ENCODE measurements at places on chromosomes 1 and 21.

DNA sequence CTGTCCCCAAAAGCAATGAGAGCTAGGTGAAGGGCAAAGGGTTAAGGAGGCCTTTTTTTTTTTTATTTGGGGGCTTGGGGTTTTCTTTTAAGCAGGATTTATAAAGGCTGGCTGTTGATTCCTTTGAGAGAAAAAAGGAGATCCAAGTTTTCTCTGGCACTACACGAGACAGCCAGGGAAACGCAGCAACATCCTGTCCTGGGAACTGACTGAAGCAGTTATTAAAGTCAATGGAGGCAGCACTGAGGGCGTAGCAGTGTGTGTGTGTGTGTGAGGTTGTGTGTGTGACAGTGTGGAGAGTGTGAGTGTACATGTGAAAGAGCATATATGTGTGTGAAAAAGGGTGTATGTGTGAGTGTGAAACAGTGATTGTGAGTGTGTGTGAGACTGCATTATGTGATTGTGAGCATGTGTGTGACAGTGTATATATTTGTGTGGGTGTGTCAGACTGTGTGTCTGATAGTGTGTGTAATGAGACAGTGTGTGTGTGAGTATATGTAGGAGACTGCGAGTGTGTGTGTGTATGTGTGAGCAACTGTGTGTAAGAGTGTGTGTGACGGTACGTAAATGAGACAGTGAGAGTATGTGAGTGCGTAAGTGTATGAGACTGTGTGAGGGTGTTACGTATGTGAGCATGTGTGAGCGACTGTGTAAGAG lies 65.9 kb upstream of the TIAM1 start:
- no peak for DNase-seq

DNA sequence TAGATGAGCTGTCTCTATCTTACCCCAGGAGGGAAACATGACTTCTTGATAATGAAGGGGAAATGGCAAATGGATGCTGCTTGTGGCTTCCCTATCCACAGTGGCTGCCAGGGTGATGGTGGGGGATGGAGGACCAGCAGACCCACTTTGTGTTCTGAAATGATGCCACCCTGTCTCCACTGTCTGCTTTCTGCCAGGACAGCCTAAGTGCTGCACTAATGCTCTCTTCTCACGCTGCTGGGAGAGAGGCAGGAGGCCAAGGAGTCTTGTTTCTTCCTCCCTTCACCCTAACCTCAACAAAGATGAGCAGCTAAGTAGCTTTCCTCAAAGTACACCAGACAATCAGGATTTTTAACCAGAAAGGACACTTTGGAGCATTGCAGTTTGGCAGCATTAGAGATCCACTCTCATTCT lies 36.6 kb downstream of the XCL1 start:
- DNase-seq, result no peak

DNA sequence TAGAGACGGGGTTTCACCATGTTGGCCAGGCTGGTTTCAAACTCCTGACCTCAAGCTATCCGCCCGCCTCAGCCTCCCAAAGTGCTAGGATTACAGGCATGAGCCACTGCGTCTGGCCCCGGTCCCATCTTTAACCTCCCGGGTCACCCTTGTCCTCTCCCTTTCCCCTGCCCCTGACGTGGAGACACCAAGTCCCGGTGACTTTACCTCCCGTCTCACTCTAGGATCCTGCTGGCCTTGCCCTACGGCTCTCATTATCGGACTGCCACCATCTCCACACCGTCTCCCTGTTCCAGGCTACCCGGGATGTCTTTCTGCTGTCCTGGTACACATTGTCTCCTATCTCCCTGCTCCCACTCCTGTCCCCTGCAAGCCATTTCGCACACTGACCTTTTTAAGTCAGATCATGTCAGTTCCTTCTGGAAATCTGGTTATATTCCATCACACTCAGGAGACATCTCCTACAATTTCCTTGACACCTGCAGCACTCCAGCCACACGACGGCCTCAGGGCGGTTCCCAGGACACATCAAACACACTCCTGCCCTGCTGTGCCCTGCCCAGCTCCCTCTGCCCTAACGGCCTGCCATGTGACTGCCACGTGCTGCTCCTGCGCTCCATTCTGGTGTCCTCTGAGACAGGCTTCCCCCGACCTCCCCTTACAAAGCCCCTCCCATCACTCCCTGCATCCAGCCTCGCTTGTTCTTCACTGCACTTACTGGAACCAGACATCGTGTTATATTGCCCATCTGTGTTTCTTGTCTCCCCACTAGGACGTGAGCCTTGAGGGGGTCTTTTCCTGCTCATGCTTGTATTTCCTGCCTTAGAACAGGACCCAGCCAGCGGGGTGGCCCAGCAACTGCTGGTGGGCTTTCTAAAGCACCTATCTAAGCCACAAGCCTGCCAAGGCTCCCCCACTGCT lies 32.7 kb downstream of the TTC39A start:
- DNase-seq, result no peak

DNA sequence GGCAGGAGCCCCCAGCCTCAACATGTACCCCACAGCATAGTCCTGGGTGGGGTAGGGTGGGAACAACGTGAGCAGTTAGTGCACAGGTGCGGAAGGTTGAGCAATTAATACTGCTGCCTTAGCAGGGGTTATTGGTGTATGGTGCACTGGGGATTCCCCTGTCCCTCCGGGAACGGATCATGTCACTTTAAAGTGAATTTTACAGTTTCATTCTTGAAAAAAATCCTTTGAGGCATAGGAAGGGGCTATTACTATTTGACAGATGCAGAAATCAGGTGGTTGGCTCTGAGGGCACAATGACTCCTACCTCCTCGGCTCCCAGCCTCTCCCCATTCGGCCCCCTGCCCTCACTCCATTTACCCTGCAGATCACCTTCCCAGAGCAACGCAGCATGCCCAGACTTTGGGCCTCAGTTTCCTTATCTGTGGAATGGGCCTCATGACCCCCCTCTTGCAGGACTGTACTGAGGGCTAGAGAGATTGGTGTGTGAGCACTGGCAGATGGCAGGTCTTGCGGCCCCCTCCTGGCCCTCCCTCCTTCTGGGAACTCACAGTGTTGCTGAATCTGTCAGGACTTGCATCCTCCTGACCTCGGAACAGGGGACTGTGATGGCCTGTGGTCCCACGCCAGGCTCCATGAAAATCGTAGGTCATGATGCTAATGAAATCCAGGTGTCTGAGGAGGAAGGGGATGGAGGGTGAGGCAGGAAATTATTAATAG lies 5.1 kb upstream of the MYBPH start:
- no peak for DNase-seq

DNA sequence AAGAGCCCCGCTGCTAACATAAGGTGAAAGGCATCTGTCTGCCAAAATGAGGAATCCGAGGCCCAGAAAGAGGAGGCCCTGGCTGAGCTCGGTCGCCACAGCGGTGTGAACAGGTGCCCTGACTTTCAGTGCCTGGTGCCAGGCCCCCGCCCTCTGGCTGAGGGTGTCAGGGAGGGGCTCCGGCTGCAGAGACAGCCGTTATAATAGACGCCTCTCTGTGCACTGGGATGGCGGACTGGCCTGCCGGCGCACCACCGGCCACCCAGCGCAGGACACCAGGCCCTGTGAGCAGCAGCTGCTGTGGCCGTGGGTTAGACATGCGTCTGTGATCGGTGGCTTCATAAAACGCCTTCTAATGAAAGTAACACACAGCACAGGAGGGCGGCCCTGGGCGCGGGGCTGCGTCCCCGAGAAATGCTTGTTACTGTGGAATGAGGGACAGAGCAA lies 51.4 kb upstream of the ACTRT2 start:
- no peak for DNase-seq

DNA sequence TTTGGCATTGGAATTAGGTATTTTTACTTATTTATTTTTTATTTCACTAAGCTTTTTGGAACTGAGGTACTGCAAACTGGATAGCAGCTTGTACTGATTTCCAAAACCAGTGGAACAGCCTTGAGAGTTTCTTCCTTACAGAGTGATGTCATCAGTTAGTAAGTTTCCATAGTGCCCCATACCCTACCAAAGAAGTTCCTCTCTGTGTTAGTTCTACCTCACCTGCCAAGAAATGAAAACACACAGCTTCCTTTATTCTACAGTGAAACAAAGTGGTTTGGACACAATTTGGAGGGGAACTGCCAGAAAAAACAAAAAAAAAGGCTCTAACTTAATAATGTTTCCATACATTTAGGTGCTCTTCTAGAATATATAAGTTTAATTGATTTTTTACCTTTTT lies 430.9 kb upstream of the ADGRL2 start:
- no peak for DNase-seq

All from nucleus accumbens (tissue), 56 donors.